Stimulated activated CD4-positive, alpha-beta T cell treated with anti-CD3 and anti-CD28 coated beads, Interleukin-12 subunit alpha, Interleukin-12 subunit beta, amount 100 ng/mL, for 24 hours (primary cell): ENCODE measurements at places on chromosomes 16 and 17.

- no peak for DNase-seq
These were observed 262.1 kb upstream of the MAF start for GRCh38 chr16:79862601-79863000.

- no peak for DNase-seq
These were observed 113.8 kb downstream of the MSI2 start for GRCh38 chr17:57370037-57370581.

DNA sequence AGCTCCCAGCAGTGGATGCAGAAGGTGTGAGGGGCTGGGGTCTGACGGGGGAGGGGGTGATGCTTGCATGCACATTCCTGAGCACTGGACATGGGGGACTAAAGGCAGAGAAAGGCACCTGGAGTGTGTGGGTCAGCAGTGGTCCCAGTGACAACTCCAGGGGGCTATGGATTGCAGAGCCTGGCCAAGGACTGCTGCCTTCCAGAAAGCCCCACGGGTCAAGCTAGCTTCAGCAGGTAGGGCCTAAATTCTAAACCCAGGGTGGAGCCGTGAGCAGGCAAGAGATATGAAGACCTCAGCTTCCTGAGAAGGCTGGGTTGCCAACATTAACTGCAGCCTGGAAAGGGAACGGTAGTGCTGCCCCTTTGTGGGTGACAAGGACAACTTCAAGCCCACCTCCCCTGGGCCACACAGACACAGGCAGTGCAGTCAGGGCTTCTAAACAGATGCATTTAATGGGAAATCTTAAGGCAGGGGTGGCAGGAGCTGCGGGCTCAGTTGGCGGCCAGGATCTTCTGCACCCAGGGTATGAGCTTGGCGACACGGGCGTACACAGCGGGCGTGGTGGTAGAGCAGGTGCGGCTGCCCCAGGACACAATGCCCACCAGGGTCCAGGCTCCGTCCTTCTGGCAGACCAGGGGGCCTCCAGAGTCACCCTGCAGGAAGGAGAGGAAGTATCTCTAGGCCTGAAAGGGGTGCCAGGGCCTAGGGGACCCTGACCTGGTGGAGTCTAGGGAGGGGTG is 3.1 kb downstream of the CTRB2 start:
- DNase-seq: no peak

GRCh38 chr16:8262299-8262698 is 328.0 kb downstream of the TMEM114 start:
- no peak for DNase-seq

DNA sequence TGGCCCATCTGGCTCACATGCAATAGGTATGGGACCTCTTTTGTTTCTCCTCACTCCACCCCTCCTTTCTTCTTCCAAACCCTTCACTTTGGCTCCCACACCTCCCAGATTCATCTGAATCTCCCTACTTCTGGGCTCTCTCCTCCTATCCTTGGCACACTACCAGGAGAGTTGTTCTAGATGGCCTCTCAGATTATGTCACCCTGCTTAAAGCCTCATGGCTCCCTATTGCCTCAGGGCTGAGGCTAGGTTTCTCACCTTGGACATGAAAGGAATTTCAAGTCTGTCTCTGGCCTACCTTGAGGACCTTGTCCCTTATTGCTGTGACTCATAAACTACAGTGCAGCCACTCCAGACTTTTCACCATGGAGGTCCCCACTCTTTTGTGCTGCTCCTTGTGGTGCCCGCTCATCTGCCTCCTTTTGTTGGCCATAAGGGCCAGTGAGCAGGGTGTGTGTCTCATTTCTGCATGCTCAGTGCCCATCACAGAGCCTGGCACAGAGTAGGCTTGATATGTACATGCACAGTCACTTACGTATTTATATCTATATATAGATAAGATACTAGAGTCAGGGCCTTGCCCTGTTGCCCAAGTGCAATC is 1.0 kb upstream of the MFAP4 start:
- no peak for DNase-seq

- no peak for DNase-seq
These were observed 382.3 kb upstream of the EEF2KMT start for GRCh38 chr16:5479926-5480325.

DNA sequence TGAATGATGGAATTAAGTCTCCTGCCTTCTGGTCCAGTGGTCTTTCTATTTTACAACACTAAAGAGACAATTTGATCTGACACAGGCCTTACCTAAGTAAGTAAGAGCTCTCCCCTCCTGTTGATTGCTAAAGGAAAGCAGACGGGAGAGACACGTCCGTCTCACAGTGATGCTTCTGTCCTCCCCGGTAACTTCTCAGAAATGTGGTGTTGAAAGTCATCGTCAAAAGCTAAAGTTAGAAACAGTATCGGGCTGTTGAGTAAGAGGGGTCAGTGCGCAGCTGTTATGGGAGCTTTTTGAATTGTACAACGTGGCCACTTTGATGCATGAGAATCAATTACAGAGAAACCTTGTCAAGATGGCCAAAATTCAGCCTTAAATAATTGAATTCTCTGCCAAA is 1.9 kb upstream of the RBFOX1 start:
- no peak for DNase-seq
